ENCODE measurements at places on chromosomes 7 and 10. TPM values are rescaled to one million over a fixed set of nuclear protein-coding genes. Genes with fewer than 3 reads are reported as not detected.

GRCh38 chr7:113959910-113960309 is 41.1 kb upstream of the PPP1R3A start:
- no peak overlapping the region for H3K4me3 ChIP-seq
- no peak overlapping the region for H3K27ac ChIP-seq
- H3K4me1 ChIP-seq, result no peaks in the 10 kb centered on the region
- no peaks in the 10 kb centered on the region for H3K36me3 ChIP-seq
- no peaks in the 10 kb centered on the region for H3K27me3 ChIP-seq

GRCh38 chr7:128104108-128104742 is 73.0 kb upstream of the LRRC4 start:
- no peak overlapping the region for H3K27ac ChIP-seq
- H3K4me1 ChIP-seq, result peaks cover 13% of the 10 kb centered on the region
- no peaks in the 10 kb centered on the region for H3K36me3 ChIP-seq
- H3K4me3 ChIP-seq, result no peak overlapping the region

GRCh38 chr10:131253931-131254858 is 57.3 kb downstream of the TCERG1L start:
- H3K27me3 ChIP-seq, result no peaks in the 10 kb centered on the region
- DNase-seq, result no peak
- H3K36me3 ChIP-seq, result no peaks in the 10 kb centered on the region
- no peak overlapping the region for H3K27ac ChIP-seq
- no peak overlapping the region for H3K4me3 ChIP-seq

GRCh38 chr7:120856621-120857352 is 1.2 kb downstream of the TSPAN12 start:
- DNase-seq, result peak; percentile 40
- peak overlapping the region; percentile 84 for H3K27ac ChIP-seq

GRCh38 chr10:129511758-129512157 is 44.7 kb downstream of the MGMT start:
- no peak for DNase-seq
- H3K4me3 ChIP-seq, result no peak overlapping the region
- H3K4me1 ChIP-seq, result no peaks in the 10 kb centered on the region
- no peak overlapping the region for H3K27ac ChIP-seq
- no peaks in the 10 kb centered on the region for H3K36me3 ChIP-seq

DNA sequence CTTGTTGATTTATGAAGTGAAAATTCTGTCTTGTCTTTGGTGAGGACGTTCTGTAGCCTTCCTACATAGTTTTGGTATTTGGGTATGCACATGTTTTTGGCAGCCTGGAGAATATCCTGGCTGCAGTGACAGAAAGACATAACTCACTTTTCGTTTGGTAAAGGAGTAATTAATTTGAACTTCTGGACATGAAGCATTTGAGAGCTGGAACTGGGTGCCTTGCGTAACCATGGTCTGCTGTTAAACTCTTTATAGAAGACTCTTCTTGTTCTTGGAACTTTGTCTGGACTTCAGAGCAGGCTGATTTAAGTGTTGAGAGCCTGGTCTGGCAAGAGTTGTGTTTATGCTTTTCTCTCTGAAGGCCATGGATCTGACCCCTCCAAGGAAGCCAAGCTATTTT is 231.3 kb downstream of the LRMDA start:
- no peak overlapping the region for H3K27ac ChIP-seq
- H3K36me3 ChIP-seq, result no peaks in the 10 kb centered on the region
- no peaks in the 10 kb centered on the region for H3K27me3 ChIP-seq
- H3K4me3 ChIP-seq, result no peak overlapping the region
- H3K4me1 ChIP-seq, result peaks cover 13% of the 10 kb centered on the region
- no peak for DNase-seq

- H3K27ac ChIP-seq, result no peak overlapping the region
- no peaks in the 10 kb centered on the region for H3K4me1 ChIP-seq
- DNase-seq, result no peak
- peaks cover 78% of the 10 kb centered on the region for H3K36me3 ChIP-seq
- no peak overlapping the region for H3K4me3 ChIP-seq
These were observed 20.5 kb downstream of the FBH1 start for GRCh38 chr10:5910323-5911100.

GRCh38 chr7:86745013-86745745 is 101.5 kb downstream of the GRM3 start:
- no peak overlapping the region for H3K4me3 ChIP-seq
- DNase-seq, result no peak
- H3K4me1 ChIP-seq, result no peaks in the 10 kb centered on the region
- H3K36me3 ChIP-seq, result no peaks in the 10 kb centered on the region
- H3K27me3 ChIP-seq, result no peaks in the 10 kb centered on the region
- H3K27ac ChIP-seq, result no peak overlapping the region

GRCh38 chr7:46218461-46219200 is 297.6 kb upstream of the IGFBP3 start:
- no peak overlapping the region for H3K4me3 ChIP-seq
- H3K27ac ChIP-seq, result no peak overlapping the region
- no peaks in the 10 kb centered on the region for H3K27me3 ChIP-seq
- H3K4me1 ChIP-seq, result no peaks in the 10 kb centered on the region

- no peaks in the 10 kb centered on the region for H3K4me1 ChIP-seq
- peak; percentile 60 for DNase-seq
- no peak overlapping the region for H3K4me3 ChIP-seq
- no peaks in the 10 kb centered on the region for H3K36me3 ChIP-seq
These were observed 361.1 kb upstream of the SHH start for GRCh38 chr7:156173346-156173745.

GRCh38 chr10:90912174-90912573 is 8.7 kb downstream of the ANKRD1 start:
- no peak overlapping the region for H3K4me3 ChIP-seq
- no peaks in the 10 kb centered on the region for H3K27me3 ChIP-seq
- DNase-seq, result no peak
- H3K27ac ChIP-seq, result no peak overlapping the region
- H3K36me3 ChIP-seq, result no peaks in the 10 kb centered on the region

- H3K27me3 ChIP-seq, result no peaks in the 10 kb centered on the region
- H3K27ac ChIP-seq, result no peak overlapping the region
- no peak overlapping the region for H3K4me3 ChIP-seq
These were observed 308.7 kb downstream of the PTEN start for GRCh38 chr10:88172159-88172558.

GRCh38 chr10:1417574-1417973 is 319.8 kb downstream of the ADARB2 start:
- peaks cover 6% of the 10 kb centered on the region for H3K4me1 ChIP-seq
- H3K36me3 ChIP-seq, result no peaks in the 10 kb centered on the region
- no peak overlapping the region for H3K27ac ChIP-seq
- no peak overlapping the region for H3K4me3 ChIP-seq
- no peaks in the 10 kb centered on the region for H3K27me3 ChIP-seq

DNA sequence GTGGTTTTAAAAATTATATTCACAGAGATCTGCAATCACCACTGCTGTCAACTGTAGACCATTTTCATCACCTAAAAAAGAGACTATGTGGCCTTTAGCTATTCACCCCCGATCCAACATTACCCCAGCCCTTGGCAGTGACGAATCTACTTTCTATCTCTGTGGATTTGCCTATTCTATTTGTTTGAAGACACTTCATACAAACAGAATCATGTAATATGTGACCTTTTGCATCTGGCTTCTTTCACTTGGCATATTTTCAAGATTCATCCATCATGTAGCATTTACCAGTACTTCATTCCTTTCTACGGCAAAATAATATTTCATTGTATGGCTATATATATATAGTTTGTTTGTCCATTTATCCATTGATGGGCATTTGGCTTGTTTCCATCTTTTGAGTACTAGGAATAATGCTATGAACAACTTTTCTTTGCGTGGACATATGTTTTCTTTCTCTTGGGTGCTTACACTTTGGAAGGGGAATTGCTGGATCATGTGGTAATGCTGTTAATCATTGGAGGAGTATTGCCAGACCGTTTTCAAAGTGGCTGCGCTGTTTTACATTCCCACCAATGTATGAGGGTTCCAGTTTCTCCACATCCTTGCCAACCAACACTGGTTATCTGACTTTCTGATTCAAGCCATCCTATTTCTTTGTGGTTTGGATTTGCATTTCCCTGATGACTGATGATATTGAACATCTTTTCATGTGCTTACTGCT is 22.3 kb downstream of the ADAMTS14 start:
- no peaks in the 10 kb centered on the region for H3K36me3 ChIP-seq
- no peak overlapping the region for H3K27ac ChIP-seq
- H3K27me3 ChIP-seq, result no peaks in the 10 kb centered on the region
- H3K4me1 ChIP-seq, result no peaks in the 10 kb centered on the region

The CYP3A7 gene
- total RNA-seq, result 1.7 TPM

The MRPL32 gene
- total RNA-seq, result 29.6 TPM
